Right renal cortex interstitium (tissue), 3 donors: ENCODE measurements at places on chromosomes 4 and X. TPM values are rescaled to one million over a fixed set of nuclear protein-coding genes. Genes with fewer than 3 reads are reported as not detected.

- DNase-seq, result no peak
Measured at GRCh38 chrX:2682565-2683177, 8.4 kb upstream of the CD99 start.

DDX53 gene
- polyA plus RNA-seq, result not detected

GRCh38 chrX:43958529-43958928 lies 14.7 kb downstream of the NDP start:
- peak; percentile 36 for DNase-seq

DNA sequence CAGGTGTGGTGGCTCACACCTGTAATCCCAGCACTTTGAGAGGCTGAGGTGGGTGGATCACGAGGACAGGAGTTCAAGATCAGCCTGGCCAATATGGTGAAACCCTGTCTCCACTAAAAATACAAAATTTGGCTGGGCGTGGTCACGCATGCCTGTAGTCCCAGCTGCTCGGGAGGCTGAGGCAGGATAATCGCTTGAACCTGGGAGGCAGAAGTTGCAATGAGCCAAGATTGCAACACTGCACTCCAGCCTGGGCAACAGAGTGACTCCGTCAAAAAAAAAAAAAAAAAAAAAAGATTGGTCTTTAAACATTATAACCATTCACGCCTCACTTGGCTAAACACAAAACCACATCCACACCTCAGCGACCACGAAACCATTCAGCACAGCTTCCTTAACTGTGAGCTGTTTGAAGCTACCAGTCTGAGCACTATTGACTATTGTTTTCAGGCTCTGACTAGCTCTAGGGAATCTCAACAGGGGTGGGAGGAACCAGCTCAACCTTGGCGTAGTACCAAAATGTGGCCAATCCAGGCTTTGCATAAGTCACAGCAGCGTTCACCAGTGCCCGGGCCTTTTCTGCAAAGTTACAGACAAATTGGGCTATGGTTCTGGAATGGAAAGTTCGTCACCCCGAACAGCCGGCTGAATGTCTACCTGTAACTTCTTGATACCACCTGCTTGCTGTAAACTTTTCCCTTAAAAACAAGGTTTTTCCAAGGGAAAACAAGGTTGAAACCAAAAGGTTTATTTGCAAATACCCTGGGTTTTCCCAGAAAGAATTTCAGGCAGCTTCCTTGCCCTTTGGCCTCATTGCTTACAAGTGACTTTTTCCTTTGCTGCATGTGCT lies 73.6 kb upstream of the DHX15 start:
- DNase-seq, result no peak

DNA sequence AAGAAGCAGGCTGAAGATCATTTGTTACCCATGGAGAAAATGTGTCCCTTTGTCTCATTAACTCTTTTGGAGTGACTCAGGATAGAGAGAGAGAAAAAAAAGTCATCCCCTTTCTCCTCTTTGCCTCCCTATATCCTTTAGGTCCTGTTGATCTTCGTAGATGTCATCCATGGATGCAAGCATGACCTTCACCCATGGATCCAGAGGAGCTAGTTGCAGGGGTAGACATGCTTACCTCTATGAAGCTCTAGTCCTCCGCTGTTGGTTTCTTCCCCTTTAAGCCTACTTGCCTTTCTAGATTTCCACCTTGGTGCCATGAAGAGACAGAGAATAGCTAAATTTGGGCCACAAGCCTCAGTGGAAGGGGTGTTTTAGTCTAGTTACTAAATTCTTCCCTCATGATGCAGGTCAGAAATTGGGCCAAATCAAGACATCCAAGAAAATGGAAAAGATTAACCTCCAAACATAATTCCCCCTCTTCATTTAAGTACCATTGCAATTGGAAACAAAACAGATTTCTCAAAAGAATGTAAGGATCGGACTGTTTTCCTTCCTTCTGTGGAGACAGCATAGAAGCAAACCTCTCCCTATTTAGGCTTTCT lies 178.4 kb downstream of the TECRL start:
- no peak for DNase-seq

DNA sequence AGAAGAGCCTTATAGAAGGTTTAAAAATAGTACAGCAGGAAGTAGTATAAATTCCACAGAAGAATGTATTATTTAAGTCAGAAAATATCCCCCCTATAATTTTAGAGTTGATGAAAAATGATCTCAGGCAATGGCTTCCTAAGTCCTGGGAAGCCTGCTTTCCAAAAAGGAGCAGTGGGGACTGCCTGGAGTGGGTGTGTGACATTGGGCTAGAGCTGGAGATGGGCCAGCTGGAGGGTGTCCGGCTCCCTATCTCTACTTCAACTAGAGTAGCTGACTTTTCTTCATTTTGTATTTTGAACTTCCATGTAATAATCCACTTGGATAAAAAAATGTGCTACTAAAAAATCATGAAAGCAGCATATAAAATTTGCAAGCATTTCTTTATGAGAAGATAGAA lies 253.9 kb downstream of the ANK2 start:
- no peak for DNase-seq

SMS gene
- polyA plus RNA-seq, result 161 TPM

GRCh38 chrX:7987160-7988012 lies 60.2 kb upstream of the PNPLA4 start:
- DNase-seq, result no peak

LANCL3 gene
- polyA plus RNA-seq, result 0.16 TPM

DNA sequence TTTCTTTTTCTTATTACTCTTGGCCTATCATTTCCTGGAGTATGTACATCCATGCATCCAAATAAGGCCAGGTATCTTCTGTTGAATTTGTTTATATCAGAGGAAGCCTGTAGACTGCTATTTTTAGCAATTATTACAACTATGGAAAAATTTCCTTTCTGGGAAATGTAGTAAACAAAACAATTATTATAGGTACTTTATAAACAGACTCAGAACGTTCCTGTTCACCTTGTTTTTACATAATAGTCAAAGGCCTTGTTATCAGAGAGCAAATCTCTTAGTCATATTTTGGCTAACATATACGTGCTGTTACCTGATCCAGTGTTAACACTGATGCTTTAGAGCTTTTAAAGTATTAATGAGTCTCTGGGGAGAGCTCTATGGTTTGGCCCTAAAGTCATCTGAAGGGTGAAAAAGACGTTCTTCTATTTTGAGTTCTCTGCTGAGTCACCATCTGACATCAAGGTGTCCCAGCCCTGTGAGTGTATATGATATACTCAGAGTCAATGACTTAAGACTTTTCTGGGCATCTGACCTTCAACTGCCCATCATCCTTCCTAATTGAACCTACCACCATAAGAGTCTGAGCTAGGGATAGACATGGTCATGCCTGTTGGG lies 7.3 kb downstream of the SPARCL1 start:
- no peak for DNase-seq

DNA sequence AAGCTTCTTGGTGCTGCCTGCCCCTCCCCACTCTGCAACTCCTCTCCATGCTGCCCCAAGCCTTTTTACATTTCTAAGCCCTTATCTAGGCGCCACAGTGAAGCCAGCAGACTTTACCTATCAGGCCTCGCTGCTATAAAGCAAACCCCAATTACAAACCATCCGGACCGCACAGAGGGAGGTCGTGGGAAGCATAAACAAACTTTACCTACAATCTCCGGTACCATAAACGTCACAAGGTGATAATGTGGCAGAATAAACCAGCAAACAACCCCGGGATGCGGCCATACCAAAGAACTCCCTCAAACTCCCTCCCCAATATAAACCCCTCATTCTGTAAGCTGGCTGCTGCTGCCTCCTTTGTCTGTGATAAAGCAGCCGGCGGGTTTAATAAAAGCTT lies 54.0 kb upstream of the ZCCHC13 start:
- no peak for DNase-seq

CNKSR2 gene
- 1.1 TPM for polyA plus RNA-seq

NEUROG2 gene
- polyA plus RNA-seq, result not detected

STARD8 gene
- 18.4 TPM for polyA plus RNA-seq
